ENCODE measurements at places on chromosomes 3 and 15.

- DNase-seq: no peak
Observed at GRCh38 chr15:74430510-74430951, 3.2 kb downstream of the SEMA7A start.

DNA sequence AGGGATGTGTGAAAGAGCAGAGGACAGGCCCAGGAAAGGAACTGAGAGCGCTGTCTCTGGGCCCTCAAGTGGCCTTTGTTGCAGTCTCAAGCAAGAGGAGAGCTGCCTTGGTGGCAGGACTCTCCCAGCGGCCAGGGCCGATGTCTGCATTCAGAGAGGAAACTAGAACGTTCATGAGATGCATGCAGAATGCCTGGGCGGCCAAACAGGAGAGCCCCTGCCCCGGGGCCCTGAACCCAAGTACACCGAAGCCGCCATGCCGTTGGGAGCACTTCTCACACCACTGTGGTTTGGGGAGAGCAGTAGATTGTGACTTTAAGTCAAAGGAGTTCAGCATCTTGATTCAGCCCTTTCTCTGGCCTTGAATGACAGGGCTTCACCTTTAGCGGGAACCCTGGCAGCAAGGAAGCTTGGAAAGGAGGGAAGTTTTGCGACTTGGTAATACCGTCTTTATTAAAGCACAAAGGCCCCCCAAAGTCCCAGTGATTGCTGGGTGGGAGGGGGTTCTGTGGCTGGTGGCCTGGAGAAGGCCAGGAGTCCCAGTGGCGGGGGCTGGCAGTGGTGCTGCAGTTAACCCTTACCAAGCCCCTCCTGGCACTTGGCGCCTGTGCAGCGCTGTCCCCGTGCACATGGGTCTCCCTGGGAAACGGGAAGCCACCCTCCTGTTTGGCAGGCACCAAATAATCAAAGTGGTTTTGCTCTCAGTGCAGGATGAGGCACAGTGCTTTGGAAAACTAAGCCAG lies 36.2 kb downstream of the SLC6A11 start:
- no peak for DNase-seq

GRCh38 chr3:58617338-58617761 lies 40.2 kb upstream of the FAM107A start:
- peak; percentile 47 for DNase-seq

DNA sequence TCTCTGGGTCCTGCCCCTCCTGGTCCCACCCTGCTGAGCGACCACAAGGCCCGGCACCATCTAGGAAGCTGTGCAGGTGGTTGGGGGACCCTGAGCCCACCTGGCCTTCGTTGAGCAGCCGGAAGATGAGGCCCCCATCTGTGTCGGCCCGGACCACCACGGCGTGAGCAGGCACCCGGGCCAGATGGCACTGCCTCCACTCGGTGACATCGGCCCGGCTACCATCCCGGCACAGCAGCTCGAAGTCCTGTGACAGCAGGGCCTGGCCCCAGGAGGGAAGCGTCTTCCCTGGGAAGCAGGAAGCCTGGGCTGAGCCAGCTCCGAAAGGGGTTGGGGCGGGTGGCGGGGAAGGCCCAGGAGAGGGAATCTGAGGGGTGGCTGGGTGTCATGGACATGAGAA lies 12.6 kb downstream of the MELTF start:
- no peak for DNase-seq

DNA sequence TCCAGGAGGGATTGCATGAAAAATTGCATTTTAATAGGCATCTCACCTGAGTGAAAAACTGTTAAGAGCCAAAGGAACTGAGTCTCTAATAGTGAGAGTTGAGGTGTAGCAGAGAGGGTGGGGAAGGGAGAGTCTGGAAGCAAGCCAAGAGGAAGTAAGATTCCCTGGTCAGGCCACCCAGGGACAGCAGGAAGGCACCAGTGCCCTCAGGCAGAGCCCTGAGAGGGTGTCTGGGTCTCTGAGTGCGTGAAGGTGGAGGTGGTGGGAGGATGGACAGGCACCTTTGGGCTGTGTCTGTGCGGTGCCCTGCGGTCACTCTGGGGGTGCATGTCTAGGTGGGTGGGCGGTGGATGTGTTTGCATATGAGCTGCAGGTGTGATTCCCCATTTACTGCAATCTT lies 300.4 kb upstream of the ROPN1 start:
- DNase-seq: peak; percentile 46

DNA sequence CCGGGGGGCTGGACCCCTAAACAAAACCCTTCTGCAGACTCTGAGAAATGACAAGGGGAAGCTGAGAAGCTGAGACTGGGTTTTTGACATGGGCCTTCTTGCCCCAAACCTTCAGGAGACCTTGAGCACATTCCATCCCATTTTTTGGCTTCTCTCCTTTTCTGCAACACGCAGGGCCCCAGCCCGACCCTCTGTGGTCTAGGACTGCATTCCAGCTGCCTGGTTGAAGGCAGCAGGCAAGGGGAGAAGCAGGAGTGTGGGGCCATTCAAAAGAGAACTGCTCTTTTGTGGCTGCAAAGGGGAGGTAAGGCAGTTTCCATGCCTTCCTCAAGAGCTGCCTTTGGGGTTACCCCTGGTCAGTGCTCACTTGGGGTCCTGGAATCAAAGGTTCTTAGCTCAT lies 263.0 kb downstream of the TLE3 start:
- no peak for DNase-seq

- DNase-seq: no peak
Observed at GRCh38 chr3:195805181-195805580, 6.5 kb downstream of the MUC4 start.

DNA sequence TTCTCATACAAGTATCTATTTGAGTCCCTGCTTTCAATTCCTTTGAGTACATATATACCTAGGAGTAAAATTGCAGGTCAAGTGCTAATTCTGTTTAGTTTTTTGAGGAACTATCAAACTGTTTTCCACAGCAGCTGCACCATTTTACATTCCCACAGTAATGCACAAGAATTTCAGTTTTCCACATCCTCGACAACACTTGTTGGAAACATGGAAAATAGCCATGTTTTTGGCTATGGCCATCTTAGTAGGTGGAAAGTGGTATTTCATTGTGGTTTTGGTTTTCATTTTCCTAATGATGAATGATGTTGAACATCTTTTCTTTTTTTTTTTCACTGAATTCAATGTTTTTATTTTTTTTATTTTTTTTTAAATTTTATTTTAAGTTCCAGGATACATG lies 44.4 kb upstream of the TNFAIP8L3 start:
- DNase-seq: no peak

GRCh38 chr3:98003306-98003969 lies 31.2 kb upstream of the RIOX2 start:
- DNase-seq: no peak

DNA sequence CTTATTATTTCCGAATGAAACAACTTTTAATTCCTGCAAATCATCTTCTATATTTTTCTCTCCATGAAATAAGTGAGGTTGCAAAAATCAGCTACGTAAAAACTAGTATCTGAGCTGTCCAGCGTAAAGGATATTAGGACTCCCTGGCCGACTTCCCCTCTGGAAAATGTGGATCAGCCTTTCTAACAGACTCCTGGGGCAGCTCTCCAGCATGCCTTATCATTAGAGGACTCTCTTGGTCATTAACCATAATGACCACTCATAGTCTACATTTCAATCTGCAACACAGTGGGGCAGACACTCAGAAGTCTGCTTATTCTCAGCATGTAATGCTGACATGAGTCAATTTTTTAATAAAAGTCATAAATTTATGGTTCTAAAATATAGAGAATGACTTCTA lies 130.1 kb downstream of the MAGI1 start:
- DNase-seq: no peak

- DNase-seq: no peak
Observed at GRCh38 chr3:24595796-24596195, 101.1 kb upstream of the THRB start.

DNA sequence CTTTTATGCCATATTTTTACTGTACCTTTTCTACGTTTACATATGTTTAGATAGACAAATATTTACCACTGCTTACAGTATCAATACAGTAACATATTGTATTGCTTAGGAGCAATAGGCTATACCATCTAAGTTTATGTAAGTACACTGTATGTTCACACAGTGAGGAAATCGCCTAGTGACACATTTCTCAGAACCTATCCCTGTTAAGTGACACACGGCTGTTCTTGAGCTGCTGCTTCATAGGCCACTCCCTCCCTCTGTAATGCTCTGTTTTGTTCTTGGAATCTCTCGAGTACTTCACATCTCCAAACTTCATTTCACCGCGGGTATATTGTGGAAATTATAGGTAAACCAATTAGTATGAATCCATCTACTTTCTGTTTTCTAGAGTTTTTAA lies 13.4 kb upstream of the SELENOT start:
- DNase-seq: no peak

DNA sequence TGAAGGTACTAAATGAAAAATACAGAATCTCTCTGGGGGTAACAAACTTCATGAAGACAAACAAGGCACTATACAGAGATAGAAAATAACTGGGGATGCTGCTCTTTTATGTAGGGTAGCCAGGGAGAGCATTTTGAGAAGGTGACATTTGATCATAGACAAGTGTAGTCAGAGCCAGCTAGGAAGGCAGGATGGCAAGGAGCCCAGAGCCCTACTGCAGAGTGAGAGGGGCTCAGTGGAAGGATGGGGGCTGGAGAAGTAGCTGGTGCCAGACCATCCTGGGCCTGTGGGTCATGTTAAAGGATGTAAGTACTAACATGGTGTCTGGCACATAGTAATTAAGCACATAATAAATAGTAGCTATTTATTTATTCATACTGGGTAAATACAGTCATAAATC lies 133.6 kb downstream of the MEIS2 start:
- no peak for DNase-seq

GRCh38 chr3:15327941-15328340 lies 4.4 kb downstream of the SH3BP5 start:
- DNase-seq: no peak

GRCh38 chr15:63539998-63540397 lies 35.6 kb downstream of the USP3 start:
- DNase-seq: no peak

- no peak for DNase-seq
Observed at GRCh38 chr3:142691527-142691926, 32.3 kb upstream of the TRPC1 start.

GRCh38 chr3:175743733-175744400 lies 884.7 kb downstream of the NAALADL2 start:
- DNase-seq: no peak

- no peak for DNase-seq
Observed at GRCh38 chr15:49328941-49329340, 94.1 kb upstream of the FGF7 start.

DNA sequence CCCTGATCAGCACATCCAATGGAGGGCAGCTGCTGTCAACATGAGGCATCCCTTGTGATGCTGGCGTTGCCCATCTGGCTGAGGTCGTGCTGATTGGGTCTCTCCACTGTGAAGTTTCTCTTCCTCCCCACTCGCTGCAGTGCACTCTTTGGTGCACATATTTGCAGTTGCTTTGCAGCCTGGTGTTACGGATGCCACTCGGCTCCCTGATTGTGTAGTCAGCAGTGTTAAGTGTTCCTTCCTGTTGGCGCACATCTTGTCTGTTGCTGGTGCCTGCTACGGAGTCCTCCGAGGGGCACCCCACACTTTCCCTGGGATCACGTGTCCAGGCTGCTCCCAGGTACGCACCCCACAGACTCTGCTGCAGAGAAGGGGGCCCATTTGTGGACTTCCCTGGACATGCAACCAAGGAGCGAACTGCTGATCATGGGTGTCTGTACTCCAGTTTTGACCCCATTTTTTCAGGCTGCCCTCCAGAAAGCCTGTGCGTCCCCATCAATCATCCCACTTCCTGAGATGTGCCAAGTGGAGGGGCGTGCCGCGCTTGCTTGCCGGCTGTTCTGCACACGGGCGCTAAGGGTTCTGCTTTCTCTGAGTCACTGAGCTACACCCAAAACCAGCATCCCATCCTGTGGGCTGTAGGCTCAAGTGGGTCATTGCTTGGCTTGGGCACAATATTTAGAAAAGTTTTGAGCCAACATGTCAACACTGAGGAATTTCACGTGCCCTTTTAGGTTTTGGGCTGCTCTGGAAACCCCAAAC lies 98.6 kb downstream of the FBLN2 start:
- peak; percentile 57 for DNase-seq

DNA sequence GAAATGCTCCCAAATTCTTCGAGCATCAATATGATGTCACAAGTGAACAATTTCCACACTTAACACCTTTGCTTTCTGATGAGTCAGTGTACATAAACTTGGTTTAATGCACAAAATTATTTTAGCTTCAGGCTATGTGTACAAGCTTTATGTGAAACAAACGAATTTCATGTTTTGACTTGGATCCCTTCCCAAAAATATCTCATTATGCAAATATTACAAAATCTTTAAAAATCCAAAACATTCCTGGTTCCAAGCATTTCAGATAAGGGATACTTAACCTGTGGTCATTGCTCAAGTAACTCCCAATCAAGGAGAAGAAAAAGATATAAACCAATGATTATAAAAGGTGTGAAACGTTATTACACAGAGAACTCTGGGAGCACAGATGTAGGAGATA lies 25.2 kb downstream of the RAB5A start:
- DNase-seq: no peak

- DNase-seq: peak; percentile 28
Observed at GRCh38 chr3:36494461-36495109, 114.3 kb downstream of the STAC start.

GRCh38 chr3:72011485-72011884 lies 226.5 kb upstream of the PROK2 start:
- no peak for DNase-seq

DNA sequence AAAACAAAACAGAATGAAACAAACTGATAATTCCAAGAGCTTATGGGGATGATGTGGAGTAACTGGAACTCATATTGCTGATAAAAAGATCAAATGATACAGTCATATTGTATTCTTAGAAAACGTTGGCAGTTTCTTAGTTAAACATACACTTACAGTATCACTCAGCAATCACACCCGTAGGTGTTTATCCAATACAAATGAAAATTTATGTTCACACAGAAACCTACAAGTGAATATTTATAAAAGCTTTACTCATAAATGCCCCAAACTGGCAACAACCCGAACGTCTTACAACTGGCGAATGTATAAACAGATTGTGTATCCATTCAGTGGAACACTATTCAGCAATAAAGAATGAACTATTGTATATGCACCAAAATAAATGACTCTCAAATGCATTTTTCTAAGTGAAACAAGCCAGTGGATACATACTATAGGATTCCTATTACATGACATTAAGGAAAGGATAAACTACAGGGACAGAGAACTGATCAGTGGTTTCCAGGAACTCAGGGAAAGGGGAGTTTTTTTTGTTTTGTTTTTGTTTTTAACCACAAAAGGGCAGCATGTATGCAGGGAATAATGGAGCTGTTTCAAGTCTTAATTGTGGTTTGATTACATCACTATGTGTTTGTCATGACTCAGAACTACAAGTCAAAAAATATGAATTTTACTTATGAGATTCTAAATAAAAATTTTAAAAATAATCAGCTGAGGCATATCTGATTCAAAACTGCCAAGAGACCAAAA lies 71.8 kb upstream of the NDUFB4 start:
- no peak for DNase-seq

Measured in stomach (tissue), 19 donors.